A549 treated with AZD2906 at 1 μM for 4 hours (cell line): ENCODE measurements at places on chromosomes 4 and X. TPM values are rescaled to one million over a fixed set of nuclear protein-coding genes. Genes with fewer than 3 reads are reported as not detected.

GRIA3 gene
- total RNA-seq, result not detected in 5 replicates

TRIM61 gene
- total RNA-seq, result not detected in 5 replicates

NLGN4X gene
- total RNA-seq, result 0.02 to 0.03 TPM (median 0.03 TPM) in 3 of 5 replicates, not detected in the others

PDE5A gene
- total RNA-seq, result 0.29 to 0.62 TPM (median 0.30 TPM) in 5 replicates

ITGB1BP2 gene
- 0.29 to 0.78 TPM (median 0.64 TPM) in 5 replicates for total RNA-seq

MED14 gene
- 17.0 to 23.3 TPM (median 20.9 TPM) in 5 replicates for total RNA-seq

ARMCX2 gene
- total RNA-seq, result 0.06 to 0.08 TPM (median 0.08 TPM) in 3 of 5 replicates, not detected in the others

MXRA5 gene
- total RNA-seq, result not detected in 5 replicates

USP17L30 gene
- total RNA-seq, result not detected in 5 replicates

RWDD4 gene
- 15.9 to 18.0 TPM (median 16.9 TPM) in 5 replicates for total RNA-seq

IRAK1 gene
- total RNA-seq, result 203 to 220 TPM (median 217 TPM) in 5 replicates

RELL1 gene
- total RNA-seq, result 4.7 to 9.0 TPM (median 4.9 TPM) in 5 replicates

PQBP1 gene
- 91.9 to 102 TPM (median 93.2 TPM) in 5 replicates for total RNA-seq

HTR2C gene
- not detected in 5 replicates for total RNA-seq

TMEM164 gene
- total RNA-seq, result 82.6 to 94.7 TPM (median 89.9 TPM) in 5 replicates

SERPINA7 gene
- total RNA-seq, result not detected in 5 replicates

WDFY3 gene
- total RNA-seq, result 5.7 to 8.7 TPM (median 7.1 TPM) in 5 replicates

NMU gene
- 0.42 to 0.92 TPM (median 0.55 TPM) in 5 replicates for total RNA-seq

ANK2 gene
- 0.57 to 0.74 TPM (median 0.68 TPM) in 5 replicates for total RNA-seq

PLXNB3 gene
- 2.4 to 4.5 TPM (median 2.8 TPM) in 5 replicates for total RNA-seq

RNF175 gene
- total RNA-seq, result 0.10 TPM in 1 of 5 replicates, not detected in the others

CPLX1 gene
- 0.51 to 0.70 TPM (median 0.64 TPM) in 5 replicates for total RNA-seq

DSPP gene
- not detected in 5 replicates for total RNA-seq

DNAAF6 gene
- total RNA-seq, result 0.06 TPM in 1 of 5 replicates, not detected in the others

ARX gene
- 0.25 to 0.74 TPM (median 0.69 TPM) in 5 replicates for total RNA-seq

VSIG4 gene
- not detected in 5 replicates for total RNA-seq

SGMS2 gene
- total RNA-seq, result 19.8 to 28.5 TPM (median 27.1 TPM) in 5 replicates

RTL9 gene
- 0.05 to 0.16 TPM (median 0.11 TPM) in 5 replicates for total RNA-seq

DUX4 gene
- total RNA-seq, result not detected in 5 replicates

UGT2A1 gene
- not detected in 5 replicates for total RNA-seq

GBA3 gene
- not detected in 5 replicates for total RNA-seq

RAB33A gene
- total RNA-seq, result 0.07 to 0.32 TPM (median 0.18 TPM) in 5 replicates

BRS3 gene
- not detected in 5 replicates for total RNA-seq

RS1 gene
- total RNA-seq, result not detected in 5 replicates

BTK gene
- total RNA-seq, result 0.09 to 0.32 TPM (median 0.13 TPM) in 5 replicates

LUZP4 gene
- not detected in 5 replicates for total RNA-seq

CLDN34 gene
- not detected in 5 replicates for total RNA-seq

BCLAF3 gene
- 2.7 to 4.1 TPM (median 3.0 TPM) in 5 replicates for total RNA-seq

GABRQ gene
- 0.15 to 0.24 TPM (median 0.21 TPM) in 5 replicates for total RNA-seq

SPACA5B gene
- total RNA-seq, result not detected in 5 replicates

UGT2A2 gene
- not detected in 5 replicates for total RNA-seq

EDNRA gene
- total RNA-seq, result 0.21 to 0.48 TPM (median 0.26 TPM) in 5 replicates

C4orf54 gene
- not detected in 5 replicates for total RNA-seq

CT45A9 gene
- total RNA-seq, result not detected in 5 replicates

ALB gene
- total RNA-seq, result 0.16 to 1.7 TPM (median 1.5 TPM) in 3 of 5 replicates, not detected in the others
